ENCODE measurements at places on chromosomes 1 and 21.

- DNase-seq: no peak
Measured at GRCh38 chr1:172086137-172086536, 244.8 kb downstream of the DNM3 start.

DNA sequence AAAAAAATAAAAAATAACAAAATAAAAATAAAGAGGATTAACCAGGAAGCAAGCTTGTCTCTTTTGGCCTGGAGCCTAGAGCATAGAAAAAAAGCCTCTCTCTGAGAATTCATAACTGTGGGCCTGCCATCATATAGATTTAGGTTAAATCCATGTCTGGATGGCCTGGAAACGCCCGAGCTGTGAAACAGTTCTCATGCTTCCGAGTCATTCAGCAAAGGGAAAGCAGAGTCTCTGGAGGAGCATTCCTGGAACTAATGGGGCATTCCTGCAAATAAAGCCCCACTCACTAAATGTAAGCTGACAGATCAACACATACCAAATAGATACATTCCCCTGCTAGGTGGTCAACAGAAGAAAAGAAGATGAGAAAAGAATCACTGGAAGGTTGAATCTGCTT lies 75.8 kb upstream of the GNG4 start:
- DNase-seq: no peak

GRCh38 chr1:185151215-185151614 lies 5.5 kb downstream of the TRMT1L start:
- DNase-seq: no peak

DNA sequence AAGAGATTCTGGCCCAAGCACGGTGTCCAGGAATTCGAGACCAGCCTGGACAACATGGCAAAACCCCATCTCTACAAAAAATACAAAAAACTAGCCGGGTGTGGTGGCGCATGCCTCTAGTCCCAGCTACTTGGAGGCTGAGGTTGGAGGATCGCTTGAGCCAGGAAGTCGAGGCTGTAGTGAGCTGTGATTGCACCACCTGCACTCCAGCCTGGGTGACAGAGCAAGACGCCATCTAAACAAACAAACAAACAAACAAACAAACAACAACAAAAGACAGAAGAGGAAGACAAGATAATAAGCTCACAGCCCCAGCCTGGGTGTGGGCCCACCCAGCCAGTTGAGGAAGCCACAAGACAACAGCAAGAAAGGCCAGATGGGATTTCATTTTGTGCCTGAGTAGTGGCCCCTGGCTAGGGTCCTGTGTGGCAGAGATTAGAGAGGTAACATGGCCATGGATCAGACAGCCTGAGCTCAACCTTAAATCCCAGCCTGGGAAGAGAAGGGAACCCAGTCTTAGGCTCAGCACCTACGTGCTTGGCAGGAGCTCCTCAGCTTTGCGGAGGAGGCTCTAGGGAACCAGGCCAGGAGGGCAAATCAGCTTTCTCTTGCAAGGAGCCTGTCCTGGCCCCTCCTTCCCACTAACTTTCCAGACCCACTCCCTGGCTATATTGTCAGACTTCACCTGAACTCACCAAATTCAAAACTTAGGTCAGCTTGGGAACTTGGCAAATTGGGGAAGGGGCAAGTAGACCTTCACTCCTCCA lies 4.9 kb upstream of the BEST4 start:
- no peak for DNase-seq

DNA sequence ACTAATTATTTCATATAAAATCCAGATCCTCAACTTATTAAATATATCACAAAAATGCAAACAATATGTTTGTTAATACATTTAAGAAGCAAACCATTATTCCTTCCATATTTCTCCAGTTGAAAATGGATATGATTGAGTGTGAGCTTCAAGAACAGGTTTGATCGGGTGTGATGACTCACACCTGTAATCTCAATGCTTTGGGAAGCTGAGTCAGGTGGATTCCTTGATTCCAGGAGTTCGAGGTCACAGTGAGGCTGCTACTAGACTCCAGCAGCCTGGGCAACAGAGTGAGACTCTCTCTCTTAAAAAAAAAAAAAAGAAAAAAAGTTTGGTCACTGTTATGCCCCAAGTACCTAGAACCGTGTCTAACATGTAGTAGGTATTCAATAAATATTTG lies 42.9 kb upstream of the RRP15 start:
- no peak for DNase-seq

GRCh38 chr1:225777058-225777582 lies 506 bp upstream of the SRP9 start:
- no peak for DNase-seq

GRCh38 chr1:200877839-200878551 lies 5.2 kb downstream of the GPR25 start:
- no peak for DNase-seq

- DNase-seq: no peak
Measured at GRCh38 chr1:94592571-94592920, 51.0 kb upstream of the F3 start.

GRCh38 chr1:186055846-186056245 lies 319.2 kb downstream of the TPR start:
- no peak for DNase-seq

GRCh38 chr1:68218490-68218889 lies 13.8 kb downstream of the WLS start:
- no peak for DNase-seq

GRCh38 chr1:212597487-212597886 lies 11.1 kb upstream of the ATF3 start:
- DNase-seq: no peak

DNA sequence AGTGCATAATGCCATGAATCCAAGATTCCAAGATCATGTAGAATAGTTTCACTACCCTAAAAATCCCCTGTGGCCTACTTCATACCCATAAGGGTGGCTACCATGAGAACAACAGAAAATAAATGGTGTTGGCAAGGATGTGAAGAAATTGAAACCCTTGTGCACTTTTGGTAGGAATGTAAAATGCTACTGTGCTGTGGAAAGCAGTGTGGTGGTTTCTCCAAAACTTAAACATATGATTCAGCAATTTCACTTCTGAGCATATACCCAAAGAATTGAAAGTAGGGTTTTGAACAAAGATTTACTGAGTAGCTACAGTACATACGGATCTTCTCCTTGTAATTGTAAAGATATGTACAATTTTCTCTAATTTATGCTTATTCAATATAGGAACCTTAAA lies 16.0 kb downstream of the FNBP1L start:
- DNase-seq: no peak

DNA sequence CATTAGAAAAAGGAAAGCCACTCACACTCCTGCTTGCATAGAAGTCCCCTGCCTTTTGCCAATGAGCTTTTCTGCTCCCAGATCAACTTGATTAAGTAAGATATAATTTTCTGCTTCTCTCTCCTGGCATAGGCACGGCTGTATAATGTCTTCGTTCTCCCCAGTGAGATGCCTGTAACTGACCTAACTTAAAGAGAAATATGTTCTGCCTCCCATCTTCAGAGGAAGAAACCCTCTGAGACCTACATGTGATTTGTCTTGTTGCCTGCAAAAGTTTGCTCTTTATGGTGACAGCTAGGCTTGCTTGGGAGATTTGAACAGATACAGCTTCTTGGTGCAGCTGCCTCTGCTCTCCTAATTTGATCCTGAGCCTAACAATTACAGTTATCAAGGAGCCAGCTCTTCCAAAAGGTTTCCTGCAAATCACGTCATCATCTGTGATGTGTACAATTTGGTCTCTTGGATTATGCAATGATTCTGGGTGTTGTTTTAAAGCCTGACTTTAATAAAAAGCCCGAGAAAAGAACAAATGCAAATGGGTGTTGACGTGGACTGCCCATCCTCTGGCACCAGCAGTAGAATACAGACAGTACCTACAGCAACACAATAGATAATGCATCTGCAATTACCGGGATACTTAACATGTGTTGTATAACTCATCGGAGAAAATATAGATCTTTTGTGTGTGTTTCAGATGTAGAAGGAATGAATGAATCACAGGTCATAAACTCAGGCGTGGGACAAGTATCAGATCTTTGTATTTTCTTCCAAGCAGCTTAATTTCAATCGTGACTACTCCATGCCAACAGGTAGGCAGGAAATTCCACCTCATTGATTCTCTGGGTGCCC lies 76.2 kb upstream of the KAZN start:
- no peak for DNase-seq

- no peak for DNase-seq
Measured at GRCh38 chr1:89355056-89355455, 8.8 kb upstream of the GBP6 start.

DNA sequence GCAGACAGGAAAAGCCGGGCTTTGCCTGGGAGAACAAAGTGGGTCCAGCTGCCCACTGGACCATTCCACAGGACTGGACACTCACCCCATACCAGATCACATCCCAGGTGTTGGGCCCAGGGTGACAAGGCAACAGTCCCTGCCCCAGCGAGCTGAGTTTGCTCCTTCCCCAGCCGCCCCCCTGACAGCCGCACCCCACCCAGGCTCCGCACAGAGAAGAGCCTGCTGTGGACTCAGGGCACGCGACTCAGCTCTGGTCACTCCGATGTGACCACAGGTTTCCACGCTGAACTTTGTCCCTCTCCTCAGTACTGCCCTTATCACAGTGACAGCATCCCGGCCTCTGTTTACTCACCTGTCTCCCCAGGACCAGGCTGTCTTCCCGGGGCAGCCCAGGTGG lies 1.2 kb downstream of the BMP8B start:
- no peak for DNase-seq

Measured in nucleus accumbens (tissue), 56 donors.